Kidney (tissue), 22 donors: ENCODE measurements at places on chromosomes 13 and 19.

- no peak for DNase-seq
Measured at GRCh38 chr19:5953030-5953589, 24.8 kb downstream of the RANBP3 start.

- DNase-seq: no peak
Measured at GRCh38 chr13:44542361-44542760, 33.8 kb downstream of the TSC22D1 start.

DNA sequence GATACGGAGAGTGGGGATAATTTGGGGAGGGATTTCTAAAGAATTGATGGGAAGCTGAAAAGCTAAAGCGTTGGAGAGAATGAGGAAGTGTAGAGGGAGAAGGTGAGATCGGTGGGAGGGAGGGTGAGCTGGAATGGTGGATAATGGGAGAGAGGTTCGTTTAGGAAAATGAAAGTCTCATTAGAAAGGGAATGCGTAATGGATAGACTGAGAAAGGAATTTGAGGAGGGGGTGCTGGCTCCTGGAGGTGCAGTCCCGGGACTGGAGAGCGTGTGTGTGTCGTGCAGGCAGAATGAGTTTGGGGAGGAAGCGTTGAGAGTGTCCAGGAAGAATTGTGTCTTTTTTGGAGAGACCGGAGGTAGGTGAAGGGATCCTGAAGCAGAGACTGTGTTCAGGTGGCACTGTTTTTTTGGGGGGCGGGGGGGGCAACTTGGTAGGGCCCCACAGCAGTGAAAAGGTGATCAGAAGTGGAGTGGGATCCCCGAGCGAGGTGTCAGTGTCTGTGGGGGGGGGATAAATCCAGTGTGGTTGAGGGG, 1.4 kb downstream of the ACTN4 start:
- no peak for DNase-seq

DNA sequence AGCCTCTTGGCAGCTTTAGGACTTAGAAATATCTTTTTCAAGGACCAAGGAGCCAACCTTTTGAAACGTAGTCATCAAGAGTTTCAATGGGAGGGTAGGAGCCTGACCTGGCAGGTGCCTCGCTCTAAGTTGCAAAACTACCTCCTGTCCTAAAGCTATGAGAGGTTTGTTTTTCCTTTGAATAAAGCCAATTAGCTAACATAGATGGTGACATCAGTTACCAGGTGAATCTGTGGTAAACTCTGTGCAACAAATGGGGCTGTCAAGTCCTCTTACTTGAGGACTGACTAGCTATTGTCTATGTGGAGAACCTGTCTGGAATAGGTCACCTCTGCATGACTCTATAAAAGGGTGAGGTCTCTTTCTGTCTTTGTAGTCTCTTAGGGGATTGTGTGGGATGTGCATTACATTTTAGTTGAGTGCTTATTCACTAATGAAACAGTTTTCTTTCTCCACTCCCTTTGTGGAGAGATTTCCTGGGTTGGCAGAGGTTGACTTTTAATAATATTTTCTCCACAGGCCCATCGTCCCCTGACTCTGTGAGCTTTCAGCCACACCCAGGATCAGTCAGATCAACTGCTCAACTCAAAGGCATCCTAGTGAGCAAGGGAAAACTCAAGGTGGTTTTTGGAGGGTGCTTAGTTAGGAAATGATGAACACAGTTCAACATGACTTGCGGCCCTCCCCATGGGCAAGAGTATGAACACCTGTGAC, 9.9 kb downstream of the ARL11 start:
- no peak for DNase-seq

GRCh38 chr19:52094526-52095130, 937 bp downstream of the ZNF841 start:
- no peak for DNase-seq

DNA sequence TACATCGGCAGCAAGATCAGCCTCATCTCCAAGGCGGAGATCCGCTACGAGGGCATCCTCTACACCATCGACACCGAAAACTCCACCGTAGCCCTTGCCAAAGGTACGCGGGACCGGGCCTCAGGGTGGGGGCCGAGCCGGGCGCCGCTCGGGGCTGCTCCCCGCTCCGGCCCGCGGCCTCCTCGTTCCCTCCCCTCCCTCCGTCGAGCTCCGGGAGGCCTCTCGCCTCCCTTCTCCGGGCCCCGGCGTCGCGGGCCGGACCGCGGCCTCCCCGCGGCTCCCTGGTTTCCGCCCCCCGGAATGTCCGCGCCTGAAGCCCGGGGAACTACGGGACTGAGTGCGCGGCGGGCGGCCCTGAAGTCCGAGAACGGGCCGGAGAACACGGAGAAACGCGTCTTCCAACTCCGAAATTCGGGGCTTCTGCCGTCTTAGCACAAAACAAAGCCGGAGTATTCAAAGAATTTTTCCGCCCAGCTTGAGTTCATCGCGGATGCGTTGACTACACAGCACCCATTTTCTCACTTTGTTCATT, 423 bp downstream of the LSM14A start:
- no peak for DNase-seq

DNA sequence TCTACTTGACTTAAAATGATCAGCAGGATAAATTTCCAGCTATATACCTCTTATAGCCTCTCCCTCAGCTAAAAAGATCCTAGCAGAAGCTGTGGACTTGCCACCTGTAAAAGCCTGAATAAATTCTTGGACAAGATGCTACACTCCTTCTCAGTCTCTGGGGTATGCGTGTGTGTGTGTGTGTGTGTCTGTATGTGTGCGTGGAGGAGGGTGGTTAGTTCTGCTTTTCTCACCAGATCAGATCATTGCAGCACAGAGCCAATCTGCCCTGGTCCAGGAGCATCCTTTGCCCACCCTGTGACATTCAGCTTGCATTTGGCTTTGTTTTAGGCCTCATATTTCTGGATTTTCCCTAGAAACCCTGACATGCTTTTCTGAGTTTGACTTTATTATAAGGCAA, 438.3 kb downstream of the RFC3 start:
- no peak for DNase-seq

DNA sequence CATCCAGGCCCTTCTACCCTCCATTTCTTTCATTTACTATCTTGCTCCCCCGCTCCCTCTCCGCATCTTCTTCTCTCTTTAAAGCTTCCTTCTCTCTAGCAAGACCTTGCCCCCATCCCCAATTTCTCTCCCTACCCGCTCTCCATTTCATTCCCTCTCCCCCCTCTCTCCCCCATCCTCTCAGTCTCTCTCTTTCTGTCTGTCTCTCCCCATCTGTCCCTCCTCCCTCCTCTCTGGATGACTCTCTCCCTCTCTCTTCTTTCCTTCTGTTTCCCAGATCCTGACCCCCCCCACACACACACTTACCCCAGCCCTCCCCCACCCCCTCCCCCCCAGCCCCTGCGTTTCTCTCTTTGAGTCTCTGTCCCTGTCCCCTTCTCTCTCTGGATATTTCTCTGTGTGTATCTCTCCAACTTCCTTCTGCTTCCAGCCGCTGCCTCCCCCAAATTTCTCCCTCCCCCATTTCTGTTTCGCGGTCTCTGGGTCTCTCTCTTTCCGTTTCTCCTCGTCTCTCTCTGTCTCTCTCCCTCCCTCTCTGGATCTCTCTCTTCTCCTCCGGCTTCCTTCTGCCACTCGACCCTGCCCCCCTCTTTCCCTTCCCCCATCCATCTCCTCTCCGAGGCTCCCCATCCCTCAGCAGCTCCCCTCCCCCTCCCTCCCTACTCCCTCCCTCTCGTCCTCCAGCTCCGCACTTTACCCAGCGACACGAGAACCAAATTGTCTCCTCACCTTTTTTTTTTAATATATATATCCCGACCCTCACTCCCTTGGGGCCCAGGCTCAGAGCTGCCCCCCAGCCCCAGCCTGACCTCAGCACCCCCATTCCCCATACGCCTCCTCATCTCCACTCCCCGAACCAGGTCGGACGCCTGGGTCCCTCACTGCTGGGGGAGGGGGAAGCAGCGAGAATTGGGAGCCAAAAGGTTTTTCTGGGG, 3.6 kb upstream of the CACNG8 start:
- no peak for DNase-seq

DNA sequence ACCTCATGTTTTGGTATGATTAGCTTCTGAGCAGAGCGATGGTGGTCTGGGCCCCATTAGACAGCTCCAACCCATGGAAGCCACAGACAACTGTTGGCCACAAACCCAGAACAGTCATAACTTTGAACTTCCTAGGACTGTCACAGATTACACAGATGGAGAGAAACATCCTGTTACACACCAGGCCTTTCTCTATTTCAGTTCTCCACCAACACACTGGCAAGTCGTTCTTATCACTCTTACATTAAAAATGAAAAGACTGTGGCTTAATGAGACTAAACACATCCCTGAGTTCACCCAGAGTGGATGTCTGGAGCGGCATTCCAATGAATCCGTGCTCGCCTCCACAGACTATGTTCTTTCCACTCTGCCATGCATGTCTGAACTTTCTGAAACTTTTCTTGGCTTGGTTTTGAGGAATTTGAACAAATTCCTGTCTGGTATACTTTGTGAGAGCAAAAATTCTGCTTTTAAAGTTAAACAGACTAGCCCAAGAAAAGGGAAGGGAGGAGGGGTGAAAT, 109.1 kb downstream of the NALCN start:
- DNase-seq: no peak
